ENCODE measurements at places on chromosomes 3 and 15.

DNA sequence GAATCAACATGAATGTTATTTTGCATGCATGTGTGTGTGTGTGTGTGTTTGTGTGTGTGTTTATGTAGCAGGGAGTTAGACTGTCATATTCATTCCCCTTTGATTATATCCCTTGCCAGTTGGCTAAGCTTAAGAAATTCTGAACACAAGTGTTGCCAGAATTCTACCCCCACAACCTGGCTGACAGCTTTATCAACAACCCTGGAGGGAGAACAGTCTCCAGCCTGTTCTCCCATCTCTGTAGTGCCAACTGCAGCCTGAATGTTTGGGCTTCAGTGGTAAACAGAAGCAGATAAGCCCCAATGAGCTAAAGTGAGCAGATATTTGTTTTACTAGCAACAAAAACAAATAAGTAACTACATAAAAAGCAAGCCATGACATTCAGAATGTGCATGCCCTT lies 162.6 kb upstream of the ABI3BP start:
- no peak for DNase-seq

DNA sequence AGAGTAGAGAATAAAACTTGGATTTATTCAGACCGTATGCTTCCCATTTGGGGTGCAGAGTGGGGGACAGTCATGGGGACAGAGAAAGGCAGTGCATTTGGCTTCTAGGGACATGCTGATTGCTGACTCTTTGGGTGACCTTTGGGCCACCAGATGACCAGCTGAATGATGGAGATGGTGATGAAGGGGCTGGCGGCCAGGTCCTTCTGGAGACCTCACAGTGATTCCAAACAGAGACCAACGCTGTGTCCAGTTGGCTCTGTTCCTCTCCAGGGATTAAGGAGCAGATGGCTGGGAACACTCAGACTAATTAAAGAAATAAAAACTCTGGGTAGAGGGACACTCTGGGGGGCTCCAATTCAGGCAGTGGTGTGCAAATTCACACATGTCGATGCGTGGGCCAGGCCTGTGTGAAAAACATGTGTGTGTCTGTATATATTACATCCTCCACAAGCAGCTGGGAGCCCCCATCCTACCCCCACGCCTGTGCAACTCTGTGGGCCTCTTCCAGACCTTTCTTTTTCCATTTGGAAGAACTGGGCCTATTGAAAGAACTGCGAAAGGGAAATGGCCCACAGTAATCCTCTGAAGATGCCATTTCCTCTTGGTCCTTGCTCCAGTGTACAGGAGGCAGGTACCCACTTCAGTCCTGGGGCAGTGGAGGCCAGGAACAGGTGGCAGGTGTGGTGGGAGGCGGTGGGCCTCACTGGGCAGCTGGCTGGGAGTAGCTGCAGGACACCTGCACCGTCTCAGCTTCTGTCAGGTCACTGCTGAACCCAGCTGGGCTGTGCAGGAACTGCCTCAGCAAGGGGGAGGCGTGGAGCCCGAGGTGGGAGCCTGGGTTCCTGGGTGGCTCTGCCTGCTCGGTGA lies 8.9 kb downstream of the XIRP1 start:
- no peak for DNase-seq

- no peak for DNase-seq
Measured at GRCh38 chr3:180548050-180548449, 53.9 kb upstream of the TTC14 start.

DNA sequence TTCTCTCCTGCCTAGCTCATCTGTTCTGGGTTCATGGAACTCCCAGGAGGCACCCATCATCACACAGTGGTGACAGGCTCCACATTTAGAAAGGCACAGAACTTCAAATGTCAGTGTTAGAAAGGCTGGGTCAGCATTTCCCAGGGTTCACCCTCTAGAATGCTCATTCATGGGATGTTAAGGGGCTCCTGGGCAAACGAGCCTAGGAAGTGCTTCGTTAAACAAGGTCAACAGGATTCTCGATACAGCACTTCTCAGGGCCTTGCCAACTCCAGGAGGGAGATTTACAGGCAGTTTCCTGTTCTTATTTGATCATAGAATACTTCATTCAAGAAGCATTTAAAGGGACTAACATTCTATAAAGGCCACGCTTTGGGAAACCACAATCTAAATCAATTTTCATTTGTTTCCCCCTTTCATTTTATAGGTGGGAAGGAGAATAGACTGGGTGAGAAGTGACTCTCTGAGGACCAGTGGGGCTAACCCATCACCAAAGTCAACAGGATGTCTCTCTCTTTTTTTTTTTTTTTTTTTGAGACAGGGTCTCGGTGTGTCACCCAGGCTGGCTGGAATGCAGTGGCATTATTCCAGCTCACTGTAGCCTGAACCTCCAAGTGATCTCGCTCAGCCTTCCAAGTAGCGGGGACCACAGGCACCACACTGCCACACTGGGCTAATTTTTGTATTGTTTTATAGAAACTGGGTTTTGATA lies 14.3 kb downstream of the IGDCC4 start:
- no peak for DNase-seq

DNA sequence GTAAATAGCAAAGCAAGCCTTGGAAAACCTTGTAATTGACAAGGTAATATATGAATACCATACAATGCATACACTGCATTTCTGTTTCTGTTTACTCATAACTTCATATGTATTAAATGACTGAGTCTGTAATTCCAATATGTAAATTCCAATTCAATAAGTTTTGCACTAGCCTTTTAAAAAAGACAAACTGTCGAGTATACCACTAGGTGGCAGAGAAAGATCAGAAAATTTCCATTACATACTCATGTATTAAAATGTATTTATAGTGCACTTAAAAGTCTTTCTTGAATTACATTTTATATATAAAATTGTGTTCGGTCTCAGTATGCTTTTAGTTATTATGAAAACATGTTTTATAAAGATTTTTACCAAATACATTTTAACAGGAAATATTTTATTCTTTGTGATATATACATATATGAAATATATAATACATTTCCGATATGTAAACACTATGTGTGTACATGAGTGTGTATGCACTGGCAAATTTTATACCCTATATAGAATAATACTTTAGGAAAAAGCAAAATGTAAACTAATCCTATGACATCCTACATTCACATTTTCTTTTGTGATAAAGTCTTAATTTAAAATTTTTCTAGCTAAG lies 216.8 kb downstream of the VGLL3 start:
- no peak for DNase-seq

GRCh38 chr3:126501736-126502135 lies 15.8 kb downstream of the UROC1 start:
- no peak for DNase-seq

DNA sequence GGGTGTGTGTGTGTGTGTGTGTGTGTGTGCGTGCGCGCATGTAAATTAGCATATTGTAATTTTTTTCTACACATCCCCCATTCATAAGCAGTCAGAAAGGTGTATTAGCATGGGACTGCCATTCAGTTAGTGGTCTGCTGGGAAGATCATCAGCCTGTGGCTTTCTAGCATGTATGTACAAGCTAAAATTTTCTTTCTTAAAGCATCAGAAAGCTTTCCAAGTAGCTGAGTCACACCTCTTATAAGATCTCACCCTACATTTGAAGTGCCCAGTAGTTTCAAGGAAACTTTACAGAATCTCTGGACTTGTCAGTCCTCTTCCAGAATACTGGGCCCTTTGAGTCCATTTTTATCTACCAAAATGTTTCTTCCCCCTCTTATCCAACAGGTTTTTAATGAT lies 411.4 kb upstream of the TPRG1 start:
- no peak for DNase-seq

DNA sequence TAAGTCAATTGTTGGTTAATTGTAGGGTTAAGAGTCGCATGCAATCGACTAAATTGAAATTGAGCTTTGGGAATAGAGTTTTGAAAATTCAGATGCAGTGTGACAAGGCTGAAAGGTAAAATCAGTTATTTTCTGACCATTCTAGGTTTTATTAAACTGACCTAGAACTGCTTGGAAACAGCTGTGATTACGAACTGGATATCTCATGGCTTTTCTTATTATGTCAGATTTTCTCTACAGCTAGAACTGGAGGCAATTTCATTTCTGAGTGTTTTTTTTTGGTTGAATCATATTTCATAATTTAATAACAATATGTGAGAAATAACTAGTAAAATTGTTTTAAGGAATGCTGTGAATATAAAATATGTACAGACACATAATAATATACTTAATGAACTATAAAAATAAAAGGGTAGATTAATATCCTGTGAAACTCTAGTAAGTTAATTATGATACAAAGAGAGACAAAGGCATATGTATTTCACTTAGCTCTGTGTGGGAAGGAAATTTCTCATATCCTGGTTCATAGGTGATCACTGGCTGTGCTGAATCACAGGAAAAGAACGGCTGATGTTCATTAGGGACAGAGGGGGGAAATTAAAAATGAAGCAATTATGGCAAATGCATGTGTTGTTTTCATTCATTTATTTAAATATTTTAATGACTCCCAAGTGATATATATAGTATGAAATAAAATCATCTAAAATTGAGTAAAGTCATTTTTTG lies 403.2 kb downstream of the ZIC1 start:
- no peak for DNase-seq

- no peak for DNase-seq
Measured at GRCh38 chr3:108407886-108408285, 102.5 kb downstream of the MYH15 start.

DNA sequence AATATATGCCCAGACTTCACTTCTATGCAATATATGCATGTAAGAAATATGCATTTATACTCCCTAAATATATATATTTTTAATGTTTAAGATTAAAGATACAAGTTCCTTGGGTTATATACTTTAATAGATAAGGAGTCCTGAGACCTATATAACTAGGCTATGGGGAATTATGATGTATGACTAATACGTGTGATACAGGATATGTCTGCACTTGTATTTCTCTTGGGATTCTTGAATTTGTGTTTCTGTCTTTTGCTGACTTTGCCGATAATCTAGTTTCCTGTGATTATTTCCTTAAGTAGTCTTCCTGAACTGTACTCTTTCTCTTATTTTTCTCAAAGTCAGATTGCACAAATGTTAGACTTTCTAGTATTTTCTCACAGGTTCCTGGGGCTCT lies 109.6 kb downstream of the PIK3CB start:
- DNase-seq, result no peak

DNA sequence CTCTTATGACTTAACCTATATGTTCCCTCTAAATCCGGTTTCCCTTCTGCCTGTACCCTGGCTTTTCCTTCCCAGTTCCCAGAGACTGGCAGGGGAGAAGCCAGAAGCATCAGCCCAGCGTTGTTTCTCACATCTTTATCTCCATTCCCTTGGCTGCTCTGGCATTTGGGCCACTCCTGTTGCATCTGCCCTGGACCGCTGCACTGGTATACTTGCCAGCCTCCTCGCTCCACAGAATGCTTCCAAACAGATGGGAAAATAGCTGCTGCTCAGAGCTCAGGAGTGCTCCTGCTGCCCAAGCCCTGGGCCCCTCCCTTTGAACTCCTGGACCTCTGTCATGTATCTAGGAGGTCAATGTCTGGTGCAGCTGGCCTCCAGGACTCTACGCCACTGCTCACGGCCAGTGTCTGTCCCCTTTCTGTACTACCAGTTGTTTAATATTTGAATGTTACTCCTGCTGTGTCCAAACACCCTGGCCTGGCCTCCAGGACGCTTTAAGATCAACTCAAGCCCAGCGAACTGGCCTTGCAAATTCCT lies 6.8 kb downstream of the SPINT1 start:
- DNase-seq, result no peak

DNA sequence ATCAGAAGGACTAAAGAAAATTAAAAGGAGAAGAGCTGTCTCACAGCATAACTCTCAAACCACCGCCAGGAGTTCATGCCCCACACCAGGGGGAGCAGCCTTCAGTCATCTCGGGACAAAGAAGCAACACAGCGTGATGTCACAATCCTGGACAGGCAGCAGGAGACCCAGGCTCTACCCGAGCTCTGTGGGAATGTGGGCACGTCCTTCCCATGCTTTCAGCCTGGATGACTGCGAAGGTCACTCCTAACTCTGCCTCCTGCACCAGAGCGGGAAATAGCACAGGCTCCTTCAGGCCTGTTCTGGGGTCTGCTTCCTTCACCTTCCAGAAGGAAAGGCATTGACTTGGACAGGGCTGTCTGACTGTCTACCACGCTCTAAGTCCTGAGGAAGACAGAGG lies 31.3 kb downstream of the NOX5 start:
- no peak for DNase-seq

GRCh38 chr15:96218623-96219455 lies 111.7 kb upstream of the NR2F2 start:
- DNase-seq, result no peak

DNA sequence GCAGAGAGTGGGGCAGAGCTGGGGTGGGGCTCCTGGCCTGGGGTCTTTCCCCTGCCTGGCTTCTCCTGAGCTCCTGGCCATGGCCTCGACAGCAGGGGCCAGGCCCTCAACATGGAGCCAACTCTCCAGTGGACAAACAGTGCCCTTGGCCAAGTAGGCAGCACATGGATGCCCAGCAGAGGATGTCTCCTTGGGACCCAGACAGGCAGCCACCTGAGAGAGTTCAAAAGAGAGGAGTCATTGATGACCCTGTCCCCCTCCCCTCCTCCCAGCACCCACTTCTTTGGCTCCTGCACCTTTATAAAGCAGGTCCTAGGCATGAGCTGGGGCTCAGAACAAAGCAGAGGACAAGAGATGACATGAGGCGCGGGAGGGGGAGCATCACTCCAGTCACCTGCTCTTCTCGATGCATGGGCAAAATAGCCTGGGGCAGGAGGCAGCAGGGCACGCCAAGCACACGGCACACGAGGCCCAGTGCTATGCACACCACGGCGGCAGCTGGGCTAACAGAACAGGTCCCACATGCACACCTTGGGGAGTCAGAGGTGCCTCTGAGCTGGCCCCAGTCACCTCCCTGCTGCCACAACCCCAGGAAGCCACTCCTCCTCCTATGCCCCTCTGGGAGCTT lies 27.4 kb downstream of the SHISA5 start:
- no peak for DNase-seq

GRCh38 chr3:32454731-32455608 lies 47.7 kb downstream of the CMTM6 start:
- DNase-seq, result no peak

DNA sequence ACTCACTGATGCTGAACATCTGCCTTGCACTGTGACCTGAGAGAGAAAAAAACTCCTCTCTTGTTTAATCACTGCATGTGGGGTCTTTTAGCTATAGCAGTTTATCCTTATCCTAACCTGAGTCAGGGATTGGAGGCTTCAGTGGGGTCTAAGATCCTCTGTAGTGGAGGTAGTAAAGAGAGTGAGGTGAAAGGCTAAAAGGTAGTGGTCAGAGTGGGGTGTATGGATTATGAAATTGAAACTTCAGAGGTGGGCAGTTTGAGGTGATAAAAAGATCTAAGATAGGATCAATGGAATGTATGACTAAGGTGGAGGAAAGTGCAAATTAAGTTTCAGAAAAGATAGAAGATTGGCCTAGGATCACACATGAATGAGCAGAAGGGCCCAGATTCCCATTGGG lies 36.5 kb downstream of the DET1 start:
- no peak for DNase-seq

- no peak for DNase-seq
Measured at GRCh38 chr3:131079086-131079485, 52.4 kb downstream of the NEK11 start.

- no peak for DNase-seq
Measured at GRCh38 chr15:91140601-91141000, 40.5 kb downstream of the SV2B start.

Measured in stimulated activated CD4-positive, alpha-beta T cell treated with anti-CD3 and anti-CD28 coated beads, Interleukin-15, amount 100 ng/mL, for 1 hour (primary cell).